Activated CD4-positive, alpha-beta T cell treated with anti-CD3 and anti-CD28 coated beads, Interleukin-2, amount 50 U/mL, for 48 hours (primary cell): ENCODE measurements at places on chromosomes 16 and 17.

- DNase-seq = no peak
Observed at GRCh38 chr17:13785981-13786598, 184.4 kb upstream of the HS3ST3A1 start.

DNA sequence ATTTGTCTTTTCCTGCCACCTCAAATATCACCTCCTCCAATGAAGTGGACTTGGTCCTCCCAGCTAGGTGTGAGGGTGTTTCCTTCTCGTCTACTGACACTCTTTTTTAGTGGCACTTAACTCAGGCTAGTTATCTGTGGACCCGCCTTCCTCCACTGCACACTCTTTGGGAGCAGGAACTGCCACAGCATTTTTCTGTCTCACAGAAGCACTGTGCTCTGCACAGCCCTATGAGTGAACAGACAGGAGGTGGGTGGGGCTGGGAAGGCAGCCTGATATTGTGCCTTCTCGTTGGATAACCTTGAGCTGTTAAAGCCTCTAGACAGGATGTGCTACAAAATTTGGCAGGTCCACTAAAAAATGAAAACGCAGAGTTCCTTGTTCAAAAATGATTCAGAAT is 31.9 kb upstream of the HOXB13 start:
- DNase-seq = no peak

- DNase-seq = no peak
Observed at GRCh38 chr16:57829969-57830360, 27.7 kb upstream of the KIFC3 start.

DNA sequence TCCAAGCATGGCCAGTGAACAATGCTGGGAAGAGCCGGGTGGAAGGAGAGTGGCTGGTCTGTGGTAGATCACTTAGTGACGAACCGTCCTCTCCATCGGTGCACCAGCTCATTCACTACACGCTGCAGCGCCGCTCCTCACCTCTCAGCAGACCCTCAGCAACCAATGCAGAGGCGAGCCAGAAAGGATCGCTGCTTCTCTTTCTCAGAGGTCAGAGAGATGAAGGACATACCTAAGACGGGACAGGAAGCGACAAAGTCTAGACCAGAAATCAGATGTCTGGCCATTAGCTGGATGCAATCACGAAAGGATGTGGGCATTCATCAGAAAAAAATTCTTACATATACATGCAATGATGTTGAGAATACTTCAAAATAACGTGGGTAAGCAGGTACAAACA is 26.9 kb downstream of the NSMCE1 start:
- DNase-seq = peak; percentile 3

DNA sequence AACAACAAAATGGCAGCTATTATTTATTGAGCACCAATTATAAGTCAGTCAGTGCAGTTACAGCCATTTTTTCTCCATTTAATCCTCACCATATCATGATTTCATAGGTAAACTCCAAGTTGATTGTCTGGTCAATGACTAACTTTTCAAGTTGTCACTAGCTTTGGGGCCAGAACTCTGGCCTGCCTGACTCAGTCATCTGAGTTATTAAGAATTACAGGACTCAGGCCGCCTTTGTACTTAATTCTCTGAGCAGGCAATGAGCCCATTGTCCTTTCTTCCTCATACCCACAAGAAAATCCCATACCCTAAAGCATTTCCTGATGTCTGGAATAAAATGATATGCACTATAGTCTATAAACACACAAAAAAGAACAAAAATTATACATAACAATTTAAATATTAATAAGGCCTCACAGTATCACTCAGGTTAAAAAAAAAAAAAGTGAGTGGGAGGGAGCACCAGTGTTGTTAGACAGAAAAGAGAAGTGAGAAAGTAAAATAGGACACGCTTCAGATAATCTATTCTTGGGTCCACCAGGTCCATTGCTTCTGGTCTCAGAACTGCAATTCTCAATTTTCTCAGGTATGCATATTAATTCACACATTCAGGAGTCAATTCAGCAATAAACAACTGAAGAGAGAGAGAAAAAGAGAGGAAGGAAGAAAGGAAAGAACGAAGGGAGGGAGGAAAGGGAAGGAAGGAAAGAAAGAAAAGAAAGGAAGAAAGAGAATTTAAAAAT is 70.2 kb downstream of the SPAG9 start:
- no peak for DNase-seq

DNA sequence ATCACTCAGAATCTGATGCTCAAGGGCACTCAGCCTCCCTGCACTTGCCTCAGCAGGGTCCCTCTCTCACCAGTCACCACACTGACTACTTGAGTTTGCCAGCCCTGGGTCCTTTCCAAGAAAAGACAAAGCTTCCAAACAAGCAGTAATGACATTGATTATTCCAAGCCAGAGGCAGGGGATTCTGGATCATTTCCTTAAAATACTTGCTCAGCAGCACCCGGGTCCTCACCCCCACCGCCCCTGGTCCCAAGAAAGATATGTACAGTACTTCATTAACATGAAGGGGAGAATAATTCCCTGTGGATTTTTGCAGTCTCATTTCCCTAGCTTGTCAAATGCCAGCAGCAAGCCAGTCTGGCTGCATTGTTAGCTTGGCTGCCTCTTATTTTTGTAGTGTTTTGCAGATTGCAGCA is 83.2 kb upstream of the GNAO1 start:
- DNase-seq = no peak

DNA sequence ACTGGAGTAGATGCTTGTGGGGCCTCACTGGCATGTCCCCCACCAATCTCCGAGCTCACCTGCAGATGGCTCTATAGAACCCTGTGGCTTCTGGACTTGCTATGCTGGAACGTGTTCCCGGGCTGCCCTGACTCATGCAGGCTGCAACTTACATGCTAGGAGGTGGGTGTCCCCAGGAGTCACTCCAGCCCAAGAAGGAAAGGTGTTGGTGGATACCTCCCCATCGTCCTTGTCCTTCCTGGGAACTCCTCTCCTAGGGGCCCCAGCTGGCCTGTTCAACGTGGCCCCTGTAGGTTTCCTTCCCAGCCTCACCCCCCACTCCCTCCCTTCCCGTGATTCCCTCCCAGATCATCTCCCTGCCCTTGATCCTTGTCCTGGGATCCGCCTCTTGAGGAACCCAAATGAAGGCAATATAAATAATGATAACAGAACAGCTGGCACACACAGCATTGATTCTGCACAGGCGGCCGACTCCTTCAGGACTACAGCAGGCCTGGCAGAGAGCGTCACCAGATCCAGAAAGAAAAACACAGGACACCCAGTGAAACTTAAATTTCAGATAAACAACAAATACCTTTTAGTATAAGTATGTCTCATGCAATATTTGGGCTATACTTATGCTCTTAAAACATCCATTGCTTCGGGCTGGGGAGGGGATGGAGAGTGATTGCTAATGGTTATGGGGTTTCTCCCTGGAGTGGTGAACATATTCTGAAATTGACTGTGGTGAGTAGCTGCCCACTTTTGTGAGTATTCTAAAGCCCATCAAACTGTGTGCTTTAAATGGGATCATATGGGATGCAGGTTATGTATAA is 221.1 kb upstream of the GSE1 start:
- DNase-seq = no peak

GRCh38 chr17:66415366-66416206 is 113.2 kb downstream of the PRKCA start:
- no peak for DNase-seq

DNA sequence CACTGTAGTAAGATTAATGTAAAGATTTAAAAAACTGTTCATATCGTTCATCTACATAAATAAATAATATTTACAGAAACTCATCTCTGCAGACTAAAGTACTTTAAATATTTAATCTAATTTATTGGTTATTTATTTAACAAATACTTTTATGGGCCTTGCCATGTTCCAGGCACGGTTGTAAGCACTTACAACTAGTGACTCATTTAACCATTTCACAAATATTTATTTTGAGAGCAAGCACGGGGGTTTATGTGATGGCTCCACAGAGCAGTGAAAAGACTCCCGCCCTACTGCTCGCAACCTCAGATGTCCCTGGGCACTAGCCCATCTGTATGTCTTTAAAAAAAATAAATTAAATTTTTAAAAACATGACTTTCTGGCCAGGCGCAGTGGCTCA is 575.9 kb downstream of the WWOX start:
- DNase-seq = no peak

GRCh38 chr17:416293-417206 is 63.9 kb upstream of the RPH3AL start:
- DNase-seq = peak; percentile 53

GRCh38 chr17:73514146-73514863 is 129.9 kb downstream of the SDK2 start:
- no peak for DNase-seq

DNA sequence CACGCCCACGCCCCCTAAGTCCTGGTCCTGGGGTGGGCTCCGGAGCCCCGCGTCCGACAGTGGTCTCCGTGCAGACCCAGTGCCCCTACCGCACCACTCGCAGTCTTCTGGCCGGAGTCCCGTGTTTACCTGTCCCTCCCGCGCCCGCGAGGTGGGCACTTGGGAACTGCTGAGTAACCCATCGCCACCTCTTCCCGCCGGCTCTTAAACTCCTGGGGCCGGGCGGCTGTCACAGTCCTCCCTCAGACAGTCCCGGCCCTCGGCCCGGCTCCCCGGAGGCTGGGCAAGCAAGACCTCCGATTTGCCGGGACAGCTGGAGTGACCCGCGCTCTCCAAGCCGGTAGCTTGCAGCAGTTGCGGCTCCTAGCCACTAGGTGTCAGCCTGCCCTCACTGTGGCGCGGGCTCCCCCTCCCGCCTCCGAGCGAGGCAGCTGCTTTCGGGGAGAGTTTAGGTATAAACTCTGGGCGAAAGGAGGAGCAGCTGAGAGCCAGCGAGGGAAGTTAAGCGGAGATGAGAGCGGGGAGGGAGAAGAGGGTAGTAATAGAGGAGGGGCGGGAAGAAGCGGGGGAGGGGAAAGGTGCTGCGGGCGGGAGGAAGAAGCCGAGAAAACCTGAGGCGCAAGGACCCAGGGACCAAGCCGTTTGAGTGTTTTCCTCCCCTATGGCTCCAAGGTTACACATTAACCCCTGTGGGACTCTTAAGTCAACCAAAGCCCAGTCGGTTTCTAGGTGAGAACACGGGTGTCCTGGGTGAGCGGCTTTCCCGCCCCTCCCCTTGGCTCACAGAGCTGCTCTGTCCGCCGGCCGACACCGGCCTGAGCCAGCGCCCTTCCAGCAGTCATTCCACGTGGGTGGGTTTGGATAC is 826 bp upstream of the TLCD1 start:
- peak; percentile 97 for DNase-seq

DNA sequence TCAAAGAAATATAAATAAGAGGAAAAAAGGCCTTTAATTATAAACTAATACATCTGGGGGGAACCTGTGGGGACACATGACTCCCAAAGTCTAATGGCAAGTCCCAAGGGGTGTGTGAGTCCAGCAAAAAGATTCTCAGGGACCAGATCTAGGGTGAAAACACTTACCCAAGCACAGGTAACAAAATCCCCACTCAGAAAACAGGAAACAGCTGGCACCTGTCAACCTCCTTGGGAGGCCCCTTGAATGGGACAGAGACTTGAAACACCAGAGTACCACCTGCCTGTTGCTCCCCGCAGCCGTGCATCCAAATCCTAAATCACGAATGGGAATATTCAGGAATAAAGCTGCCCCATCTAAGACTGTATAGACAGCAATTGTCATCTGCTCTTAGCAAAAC is 461.2 kb upstream of the CDH5 start:
- no peak for DNase-seq

- DNase-seq = no peak
Observed at GRCh38 chr16:79899716-79900115, 299.2 kb upstream of the MAF start.

DNA sequence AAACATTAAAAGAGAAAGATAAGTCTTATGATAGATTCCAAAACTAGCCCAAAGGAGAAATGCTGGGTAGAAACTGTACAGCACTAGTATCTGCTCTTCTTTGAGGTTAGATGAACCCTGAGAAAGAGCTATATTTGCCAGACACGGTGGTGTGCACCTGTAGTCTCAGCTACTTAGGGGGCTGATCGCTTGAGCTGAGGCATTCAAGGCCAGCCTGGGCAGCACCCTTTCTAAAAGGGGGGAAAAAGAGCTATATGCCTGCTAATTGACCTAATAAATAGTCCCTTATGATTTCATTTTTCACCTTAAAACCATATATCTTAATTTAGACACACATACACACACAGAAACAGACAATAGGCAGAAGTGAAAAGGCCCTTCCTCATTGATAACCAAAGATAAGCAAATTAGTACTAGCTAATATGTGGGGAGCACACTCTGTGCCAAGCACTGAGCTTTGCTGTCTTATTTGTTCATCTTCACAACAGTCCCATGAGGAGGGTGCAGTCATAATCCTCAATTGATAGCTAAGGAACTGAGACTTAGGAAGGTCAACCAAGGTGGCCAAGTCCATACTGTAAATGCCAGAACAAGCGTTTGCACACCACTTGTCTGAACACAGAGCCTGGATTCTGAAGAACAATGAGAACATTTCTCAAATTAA is 56.6 kb upstream of the NLK start:
- no peak for DNase-seq

- DNase-seq = peak; percentile 54
Observed at GRCh38 chr17:41917679-41918313, 955 bp downstream of the ACLY start.
